ENCODE measurements at places on chromosomes 4 and X. TPM values are rescaled to one million over a fixed set of nuclear protein-coding genes. Genes with fewer than 3 reads are reported as not detected.

GRCh38 chrX:112008724-112009123, 73.9 kb downstream of the TRPC5 start:
- DNase-seq = no peak

- DNase-seq = no peak
Observed at GRCh38 chr4:124748965-124749364, 36.4 kb upstream of the ANKRD50 start.

- DNase-seq = peak; percentile 1
Observed at GRCh38 chrX:68139791-68140190, 293.5 kb downstream of the OPHN1 start.

DNA sequence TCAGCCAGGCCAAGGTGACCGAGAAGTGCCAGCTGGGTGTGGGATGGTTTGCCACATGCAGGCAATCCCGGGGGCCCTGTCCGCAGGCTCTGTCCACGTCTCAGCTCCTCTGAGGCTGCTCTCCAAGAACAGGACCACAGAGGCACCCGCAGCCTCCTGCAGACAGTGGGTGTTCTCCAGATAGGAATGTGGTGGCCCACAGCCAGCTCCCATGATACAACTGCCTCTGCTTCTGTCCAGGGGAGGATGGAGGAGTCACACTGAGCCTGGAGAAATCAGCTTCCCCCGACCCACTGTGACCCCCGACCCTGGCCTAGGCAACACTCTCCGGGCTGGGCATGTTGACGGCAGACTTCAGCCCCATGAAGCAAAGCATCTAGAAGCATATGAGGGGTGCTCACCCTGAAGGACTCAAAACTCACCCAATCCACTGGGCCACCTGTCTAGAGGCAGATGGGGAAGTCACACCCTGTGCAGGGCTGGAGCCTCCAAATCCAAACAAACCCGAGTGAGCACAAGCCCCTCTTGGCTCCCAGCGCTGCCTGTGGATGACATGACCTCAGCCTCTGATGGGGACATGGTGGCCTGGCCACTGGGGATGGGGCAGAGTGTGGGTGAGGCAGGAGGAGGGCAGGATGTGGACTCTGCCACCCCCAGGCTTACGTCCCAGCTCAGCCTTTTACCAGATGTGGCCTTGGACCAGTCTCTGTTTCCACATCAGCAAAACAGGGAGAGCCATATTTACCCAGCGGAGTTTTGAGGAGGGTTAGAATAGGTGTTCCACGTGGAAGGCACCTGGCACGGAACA, 102.3 kb downstream of the PSAPL1 start:
- DNase-seq = peak; percentile 62

DNA sequence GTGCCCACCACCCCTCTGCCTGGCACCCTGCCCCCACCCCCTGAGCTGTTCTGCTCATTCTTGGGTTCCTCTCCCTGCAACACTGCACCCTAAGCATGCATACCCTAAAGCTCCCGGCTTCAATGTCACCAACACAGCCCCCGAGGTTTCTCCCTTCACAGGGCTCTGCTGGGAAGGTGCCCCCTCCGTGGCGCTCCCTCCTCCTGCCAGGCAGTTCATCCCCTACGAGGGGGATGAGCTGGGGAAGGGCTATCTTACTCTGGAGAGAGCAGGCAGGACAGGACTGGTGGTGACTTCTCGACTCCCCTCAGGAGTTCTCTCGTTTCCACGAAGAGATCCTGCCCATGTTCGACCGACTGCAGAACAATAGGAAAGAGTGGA, 6.5 kb downstream of the ATP5ME start:
- no peak for DNase-seq

DNA sequence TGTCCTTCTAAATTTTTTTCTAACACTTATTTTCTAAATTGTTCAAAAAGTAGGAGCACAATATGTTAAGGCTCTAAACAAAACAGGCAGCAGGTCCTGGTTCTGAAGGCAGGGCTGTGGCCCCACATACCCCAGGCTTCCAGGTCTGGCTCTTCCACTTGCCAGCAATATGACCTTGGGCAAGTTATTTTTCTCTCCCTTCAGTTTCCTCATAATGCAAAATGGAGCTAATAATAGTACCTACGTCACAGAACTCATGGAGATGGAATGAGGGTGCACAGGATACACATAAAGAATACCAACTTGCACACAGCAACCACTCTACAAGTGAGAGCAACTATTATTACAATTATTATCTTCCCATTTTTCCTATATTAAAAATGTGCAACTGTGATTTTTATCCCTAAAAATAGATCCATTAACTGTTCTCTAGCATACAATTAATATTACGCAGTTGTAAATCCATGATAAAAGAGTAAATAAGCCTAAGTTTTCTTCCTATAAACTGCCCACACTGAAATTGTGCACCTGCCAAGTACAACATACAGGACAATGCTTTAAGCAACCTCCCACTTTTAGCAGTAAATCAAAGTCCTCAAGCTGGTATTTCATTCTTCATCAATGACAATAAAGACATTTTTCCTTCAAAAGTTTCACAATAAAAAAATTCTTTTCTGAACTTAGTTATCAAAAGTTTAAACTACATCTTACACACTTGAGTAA, 27.0 kb downstream of the OTUD4 start:
- DNase-seq = peak; percentile 13

DNA sequence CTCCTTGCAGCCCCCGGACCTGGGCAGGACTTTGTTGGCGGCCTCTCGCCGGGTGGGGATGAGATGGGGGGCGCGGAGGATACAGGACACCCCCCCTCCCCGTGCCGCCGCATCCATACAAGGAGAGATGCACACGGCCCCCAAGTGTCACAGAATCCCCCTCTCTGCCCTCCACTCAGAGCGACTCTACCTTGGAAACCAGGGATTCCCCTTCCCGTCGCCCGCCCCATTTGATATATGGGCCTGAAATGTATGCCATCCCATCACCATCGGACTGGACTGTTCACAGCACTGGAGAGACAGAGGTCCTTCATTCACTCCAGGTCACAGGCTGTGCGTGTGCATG, 426 bp downstream of the PORCN start:
- DNase-seq = no peak

GRCh38 chr4:184514121-184514988, 40.0 kb upstream of the IRF2 start:
- DNase-seq = peak; percentile 79

DNA sequence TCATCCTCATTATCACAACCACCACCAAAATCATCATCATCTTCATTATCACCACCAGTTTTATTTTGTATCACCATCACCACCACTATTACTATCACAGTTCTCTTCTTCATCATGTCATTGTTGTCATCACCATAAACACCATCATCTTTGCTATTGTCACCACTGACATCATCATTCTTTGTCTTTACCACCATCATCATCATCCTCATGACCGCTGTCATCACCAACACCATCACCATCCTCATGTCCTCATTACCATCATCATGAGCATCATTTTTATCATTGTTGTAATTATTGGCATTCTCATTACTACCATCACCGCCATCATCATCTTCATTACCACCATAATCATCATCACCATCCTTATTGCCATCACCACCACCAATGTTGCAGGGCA, 31.4 kb downstream of the EVC start:
- DNase-seq = no peak

GRCh38 chr4:113467581-113467980, 294.0 kb downstream of the CAMK2D start:
- peak; percentile 78 for DNase-seq

DNA sequence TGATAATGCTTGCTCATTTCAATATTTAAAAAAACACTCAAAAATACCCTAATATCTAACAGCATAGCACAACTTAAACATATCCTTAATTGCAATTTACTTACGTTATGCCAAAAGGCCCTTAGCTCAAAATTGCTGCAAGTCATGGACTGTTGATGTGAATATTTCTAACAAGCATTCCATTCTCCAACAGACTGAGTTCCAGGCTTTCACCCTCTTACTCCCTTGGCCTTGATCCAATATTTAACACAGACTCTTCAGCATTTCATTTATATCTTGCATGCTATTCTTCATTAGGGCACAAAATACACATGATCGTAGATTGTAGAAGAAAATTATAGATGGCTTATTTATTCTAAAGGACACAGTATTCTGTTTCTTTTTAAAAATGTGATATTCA, 96.5 kb downstream of the RNF150 start:
- peak; percentile 9 for DNase-seq

The CLCN4 gene
- not detected for total RNA-seq

The PWWP3B gene
- total RNA-seq = not detected

The TLR10 gene
- not detected for total RNA-seq

The FAM53A gene
- 3.0 TPM for total RNA-seq

The MND1 gene
- total RNA-seq = 8.4 TPM

The SLC10A4 gene
- total RNA-seq = not detected

The TMPRSS11E gene
- total RNA-seq = not detected

The GABRA4 gene
- total RNA-seq = not detected

The PAGE4 gene
- not detected for total RNA-seq

The MAGEB4 gene
- not detected for total RNA-seq

The LIN54 gene
- 13.8 TPM for total RNA-seq

Measured in HFFc6 (cell line).